Right renal cortex interstitium (tissue), 3 donors: ENCODE measurements at places on chromosomes 7 and 10. TPM values are rescaled to one million over a fixed set of nuclear protein-coding genes. Genes with fewer than 3 reads are reported as not detected.

Gene ZNF239
- polyA plus RNA-seq: 13.3 TPM

Gene MUC3A
- polyA plus RNA-seq: 0.43 TPM

Gene C10orf95
- polyA plus RNA-seq: 0.57 TPM

GRCh38 chr7:127581716-127582115 lies 3.7 kb downstream of the GCC1 start:
- DNase-seq: no peak

- DNase-seq: no peak
These were observed 8.3 kb downstream of the HOXA4 start for GRCh38 chr7:27122077-27122910.

- no peak for DNase-seq
These were observed 117.7 kb upstream of the FRMD4A start for GRCh38 chr10:14448197-14448990.

DNA sequence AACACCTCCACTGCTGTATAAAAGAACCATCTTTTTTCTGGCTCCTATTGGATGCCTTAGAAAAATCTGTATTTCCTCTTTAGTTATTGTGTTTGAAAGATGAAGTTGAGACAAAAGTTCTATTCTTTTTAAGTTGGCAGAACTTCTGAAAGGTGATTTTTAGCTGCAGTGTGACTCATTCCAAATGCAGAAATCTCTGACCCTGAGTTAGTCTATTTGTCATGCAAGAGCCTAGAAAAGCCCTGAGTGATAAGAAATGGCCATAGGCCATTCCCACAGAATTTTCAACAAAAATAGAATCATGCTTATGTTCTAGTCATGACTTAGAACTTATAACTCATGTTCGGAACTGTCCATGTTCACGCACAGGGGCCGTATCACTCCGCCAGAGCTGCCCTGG lies 89.1 kb downstream of the EGFR start:
- DNase-seq: no peak

- DNase-seq: no peak
These were observed 118.9 kb downstream of the SND1 start for GRCh38 chr7:127770885-127771284.
